ENCODE measurements at places on chromosomes 12 and 14.

DNA sequence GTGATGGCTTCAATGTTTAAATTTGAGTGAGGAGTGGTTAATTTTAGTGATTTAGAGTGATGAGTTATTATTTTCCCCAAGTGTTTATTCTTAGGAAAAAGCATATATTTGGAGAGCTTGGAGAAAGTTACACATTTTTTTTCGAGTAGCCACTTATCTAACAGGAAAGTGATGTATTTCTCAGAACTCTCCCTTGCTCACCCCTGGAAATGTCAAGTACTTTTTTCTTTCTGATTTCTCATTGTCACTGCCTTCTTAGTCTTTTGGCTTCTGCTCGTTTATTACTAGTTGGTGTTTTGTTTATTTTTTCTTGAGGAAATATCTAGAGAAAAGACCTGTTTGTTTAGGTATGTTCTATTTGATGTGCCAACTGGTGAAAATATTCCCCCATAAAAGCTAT, 58.8 kb downstream of the AEBP2 start:
- DNase-seq: no peak

DNA sequence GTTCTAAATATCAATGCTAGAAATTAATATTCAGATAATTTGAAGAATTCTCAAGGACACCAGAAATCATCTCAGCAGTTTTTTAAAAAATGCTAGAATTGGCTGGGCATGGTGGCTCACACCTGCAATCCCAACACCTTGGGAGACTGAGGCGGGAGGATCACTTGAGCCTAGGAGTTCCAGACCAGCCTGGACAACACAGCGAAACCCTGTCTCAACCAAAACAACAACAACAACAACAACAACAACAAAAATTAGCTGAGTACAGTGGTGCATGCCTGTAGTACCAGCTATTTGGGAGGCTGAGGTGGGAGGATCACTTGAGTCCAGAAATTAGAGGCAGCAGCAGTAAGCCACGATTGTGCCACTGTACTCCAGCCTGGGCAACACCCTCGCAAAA, 3.2 kb upstream of the MDP1 start:
- no peak for DNase-seq

GRCh38 chr14:91112194-91112593, 1.7 kb upstream of the DGLUCY start:
- DNase-seq: no peak

DNA sequence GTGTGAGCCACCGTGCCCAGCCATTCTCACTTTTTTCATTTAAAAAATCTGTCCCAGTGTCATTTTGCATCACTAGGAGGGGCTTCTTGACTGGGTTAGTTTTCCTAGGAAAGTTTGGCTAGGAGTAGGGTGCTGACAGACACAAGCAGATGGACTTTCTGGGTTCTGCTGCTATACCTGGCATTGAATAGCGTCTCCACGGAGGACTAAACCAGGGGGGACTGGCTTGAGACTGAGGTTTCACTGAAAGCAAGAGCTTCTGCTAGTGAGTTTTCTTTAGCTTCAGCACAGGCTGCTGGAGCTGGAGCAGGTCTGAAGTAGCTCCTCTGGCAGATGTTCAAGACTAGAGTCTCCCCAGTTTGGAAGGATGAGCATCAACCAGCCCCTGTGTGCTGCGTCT, 1.4 kb downstream of the SLC10A1 start:
- DNase-seq: no peak

GRCh38 chr12:90515199-90516175, 439.5 kb downstream of the CCER1 start:
- DNase-seq: no peak

All from fibroblast of skin of left biceps (primary cell).